ENCODE measurements at places on chromosomes 7 and 10.

DNA sequence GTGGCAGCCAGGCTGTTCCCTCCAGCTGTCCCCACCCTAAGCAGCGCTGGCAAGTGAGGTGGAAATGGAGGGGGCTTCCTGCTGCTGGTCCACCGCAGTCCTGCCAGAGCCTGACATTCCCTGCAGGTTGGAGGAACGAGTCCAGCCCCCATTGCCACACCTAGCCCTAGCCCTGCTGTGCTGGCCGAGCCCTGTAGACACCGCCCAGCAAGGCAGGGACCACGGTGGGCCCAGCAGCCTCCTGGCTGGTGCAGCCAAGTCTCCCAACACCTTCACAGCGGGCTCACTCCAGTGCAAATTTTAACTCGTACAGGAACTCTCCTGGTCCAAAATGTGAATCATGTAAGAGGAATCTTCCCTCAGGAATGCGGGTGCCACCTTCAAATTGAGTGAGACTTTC, 116.3 kb downstream of the PAXIP1 start:
- DNase-seq: no peak

- DNase-seq: no peak
Measured at GRCh38 chr10:111187096-111187495, 110.3 kb downstream of the ADRA2A start.

DNA sequence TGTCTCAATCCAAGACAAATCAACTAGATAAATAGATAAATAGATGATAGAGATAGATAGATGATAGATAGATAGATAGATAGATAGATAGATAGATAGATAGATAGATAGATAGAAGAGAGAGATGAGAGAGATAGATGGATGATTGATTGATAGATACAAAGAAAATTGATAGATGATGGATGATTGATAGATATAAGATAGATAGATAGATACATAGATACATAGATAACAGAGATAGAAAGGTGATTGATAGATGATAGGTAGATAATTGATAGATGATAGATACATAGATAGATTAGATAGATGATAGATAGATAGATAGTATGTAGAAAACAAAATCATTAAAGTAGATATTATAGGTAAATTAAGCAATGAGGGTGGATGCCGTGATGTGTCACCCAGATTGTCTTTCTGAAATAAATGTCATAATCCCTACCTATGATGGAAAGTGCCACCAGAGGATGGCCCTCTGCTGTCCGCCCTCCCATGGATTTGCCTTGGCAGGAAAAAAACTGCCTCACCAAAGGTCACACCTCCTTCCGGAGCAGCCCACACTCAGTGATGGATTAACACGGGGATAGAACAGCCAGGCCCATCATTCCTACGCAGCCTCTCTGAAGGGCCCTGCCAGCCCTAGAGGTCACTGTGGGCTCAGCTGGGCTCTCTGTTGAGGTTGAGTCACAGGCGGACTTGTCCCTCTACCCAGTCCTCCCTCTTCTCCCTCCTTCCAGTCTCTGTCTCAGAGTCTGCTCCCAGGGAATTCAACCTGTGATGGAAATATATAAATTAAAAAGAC, 50.8 kb downstream of the KCNH2 start:
- no peak for DNase-seq

GRCh38 chr10:97215619-97216260, 30.0 kb upstream of the SLIT1 start:
- no peak for DNase-seq

- DNase-seq: no peak
Measured at GRCh38 chr7:96314402-96315124, 7.3 kb downstream of the SLC25A13 start.

DNA sequence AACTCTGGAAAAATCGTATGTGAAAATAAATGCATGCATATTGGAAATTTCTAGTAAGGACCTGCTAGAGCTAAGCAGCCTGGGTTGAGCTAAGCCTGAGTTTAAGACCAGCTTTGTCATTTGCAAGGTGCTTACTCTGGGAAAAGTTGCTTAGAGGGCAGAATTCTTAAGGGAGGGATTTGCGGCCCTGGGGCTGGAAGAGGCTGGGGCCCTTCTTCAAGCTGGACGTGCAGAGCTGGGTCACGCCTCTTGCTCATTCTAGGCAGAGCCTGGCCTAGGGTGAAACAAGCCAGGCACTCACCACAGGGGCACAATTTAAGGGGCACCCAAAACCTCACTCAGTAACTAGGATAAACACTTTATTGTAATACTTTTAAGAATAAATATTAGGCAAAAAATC, 137.2 kb downstream of the ARHGAP22 start:
- no peak for DNase-seq

DNA sequence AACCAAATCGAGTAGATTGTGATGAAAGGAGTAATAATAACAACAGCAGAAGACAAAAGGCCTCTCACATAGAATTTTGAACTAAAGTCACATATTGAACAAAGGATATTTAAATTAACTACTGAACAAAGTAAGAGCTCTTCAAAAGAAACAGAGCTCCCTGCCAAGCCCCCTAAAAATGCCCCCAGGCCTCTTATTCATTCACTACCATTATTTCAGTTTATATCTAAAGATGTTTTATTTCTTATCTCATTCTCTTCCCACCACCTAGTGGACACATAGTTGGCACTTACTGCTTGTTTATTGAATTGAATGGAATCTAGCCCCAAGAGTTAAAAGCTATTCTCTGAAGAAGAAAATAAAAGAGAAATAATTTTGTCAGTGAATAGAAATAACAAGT, 37.4 kb downstream of the VCL start:
- DNase-seq: no peak
